NCI-H524 treated with DMSO at 0.1 percent for 48 hours (cell line): ENCODE measurements at places on chromosomes 5 and 9.

DNA sequence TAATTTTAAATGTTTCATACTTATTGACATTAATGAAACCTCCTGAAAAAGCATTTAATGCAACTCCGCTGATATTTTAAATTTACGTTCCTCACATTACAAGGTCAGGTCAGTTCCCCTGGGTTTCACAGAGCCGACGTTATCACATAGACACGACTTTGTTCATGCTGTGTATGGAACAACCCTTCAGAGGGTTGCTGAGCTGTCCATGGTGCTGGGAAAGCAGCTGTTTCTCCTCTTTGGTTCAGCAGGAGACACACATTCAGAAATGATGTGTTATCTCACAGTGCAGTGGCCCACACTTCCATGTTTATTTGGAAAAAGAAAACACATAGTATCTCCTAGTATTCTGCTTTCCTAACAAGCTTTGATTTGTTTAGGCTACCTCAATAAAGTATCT lies 53.5 kb downstream of the PPP2R2B start:
- DNase-seq = no peak

- no peak for DNase-seq
Measured at GRCh38 chr9:96047741-96048103, 172.2 kb downstream of the ERCC6L2 start.

DNA sequence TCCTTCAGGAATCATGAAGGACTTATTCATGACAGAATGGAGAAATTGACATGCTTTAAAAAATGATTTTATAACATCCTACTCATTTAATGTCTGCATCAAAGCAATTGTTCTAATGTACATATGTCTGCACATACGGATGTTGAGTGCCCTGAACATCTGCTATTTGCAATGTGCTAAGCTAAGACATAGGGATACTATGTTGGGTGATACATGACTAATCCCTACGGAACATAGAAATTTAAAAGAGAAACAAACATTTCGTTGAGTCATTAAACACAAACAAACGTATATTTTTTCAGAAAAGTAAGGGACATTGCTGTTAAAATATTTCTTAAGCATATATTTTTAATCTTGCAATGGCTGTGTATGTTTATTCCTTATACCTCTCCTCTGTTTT lies 686.5 kb upstream of the ADAMTS16 start:
- peak; percentile 71 for DNase-seq

DNA sequence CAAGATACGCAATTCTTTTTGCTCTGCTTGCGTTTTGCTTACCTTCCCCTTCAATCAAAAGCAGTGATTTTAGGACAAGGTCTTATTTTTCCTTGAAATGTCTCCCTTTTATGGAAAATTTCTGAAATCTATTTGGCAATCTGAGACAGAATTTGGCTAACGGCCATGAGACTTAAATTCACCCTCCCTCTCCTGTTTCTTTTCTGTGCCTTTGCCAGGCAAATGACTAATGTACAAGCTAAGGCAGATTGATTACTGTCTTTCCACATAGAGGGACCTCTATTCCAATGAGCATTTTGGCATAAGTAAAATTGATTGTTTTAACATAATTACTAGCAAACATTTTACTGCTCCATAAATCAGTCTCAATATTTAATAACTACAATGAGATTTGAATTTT lies 31.7 kb downstream of the FAM81B start:
- DNase-seq = no peak

- DNase-seq = peak; percentile 64
Measured at GRCh38 chr9:131815970-131816873, 76.3 kb upstream of the RAPGEF1 start.

DNA sequence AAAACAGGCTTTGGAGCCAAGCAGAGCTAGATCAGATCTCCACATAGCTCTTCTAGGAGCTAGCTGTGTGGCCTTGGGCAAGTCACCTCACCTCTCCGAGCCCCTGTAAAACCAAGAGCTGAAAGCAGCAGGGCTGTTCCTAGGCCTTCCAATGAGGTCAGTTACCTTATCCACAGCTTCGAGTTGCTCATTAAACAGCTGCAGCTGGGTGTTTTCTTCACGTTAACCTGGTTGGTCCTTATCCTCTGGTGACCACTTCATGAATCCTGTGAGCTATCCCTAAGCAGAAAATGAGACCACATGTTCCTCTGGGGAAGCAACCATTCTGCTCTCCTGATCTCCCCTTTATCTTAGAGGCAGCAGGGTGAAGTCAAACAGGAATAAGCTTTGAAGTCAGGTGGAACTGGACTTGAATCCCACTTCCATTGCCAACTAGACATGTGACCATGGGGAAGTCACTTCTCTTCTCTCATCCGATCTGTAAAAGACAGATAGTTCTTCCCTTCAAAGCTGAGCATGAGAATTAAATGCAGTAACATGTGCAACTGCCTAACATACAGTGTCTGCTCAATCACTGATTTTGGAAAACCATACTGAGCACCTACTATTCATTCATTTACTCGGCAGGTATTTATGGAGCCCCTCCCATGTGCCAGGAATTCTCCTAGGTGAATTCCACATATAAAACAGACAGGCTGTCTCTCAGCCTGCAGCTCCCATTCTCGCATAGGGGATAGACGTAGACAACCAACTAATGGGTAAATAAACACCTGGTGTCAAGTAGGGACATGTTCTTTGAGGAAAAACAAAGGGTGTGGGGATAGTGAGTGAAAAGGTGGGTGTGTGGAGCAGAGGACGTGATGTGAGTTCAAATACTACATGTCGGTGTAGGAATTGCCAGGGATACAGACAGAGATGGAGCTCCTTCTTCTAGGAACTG lies 111.7 kb upstream of the BOD1 start:
- DNase-seq = no peak

DNA sequence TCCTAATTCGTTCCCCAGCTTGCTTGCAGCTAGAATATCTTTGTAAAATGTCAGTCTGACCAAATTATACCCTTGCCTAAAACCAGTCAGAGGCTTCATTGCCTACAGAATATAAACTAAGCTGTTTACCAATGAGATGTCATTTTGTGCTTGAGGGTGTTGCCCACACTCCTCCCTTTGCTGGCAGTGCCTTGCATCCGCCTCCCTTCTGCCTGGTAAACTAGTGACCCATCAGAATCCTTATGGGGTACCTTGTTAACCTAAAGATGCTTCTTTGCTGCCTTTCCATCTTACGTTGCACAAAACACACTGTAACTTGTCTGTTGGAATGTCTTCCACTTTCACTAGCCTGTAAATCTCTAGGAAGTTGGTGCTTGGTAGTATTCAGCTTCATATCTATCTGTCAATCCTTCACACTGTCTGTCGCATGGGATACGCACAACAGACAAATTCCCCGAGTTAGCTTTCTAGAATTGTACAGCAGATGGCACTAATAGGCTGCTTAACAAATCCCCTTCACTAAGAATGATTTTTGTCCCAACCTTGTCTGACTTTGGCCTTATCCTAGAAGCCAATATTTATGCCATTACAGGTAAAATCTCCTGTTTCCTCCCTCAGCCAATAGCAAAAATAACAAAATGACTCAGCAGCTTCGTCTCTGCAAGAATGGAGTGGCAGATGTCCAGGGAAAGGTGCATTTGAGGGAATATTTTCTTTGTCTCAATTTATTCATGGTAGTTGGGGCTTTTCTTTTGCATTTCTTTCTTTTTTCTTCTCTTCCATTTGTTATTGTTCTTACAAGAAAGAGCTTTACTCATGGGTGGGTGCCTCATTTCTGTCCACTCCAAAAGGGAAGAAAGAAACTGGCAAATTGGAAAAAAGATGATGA lies 3.0 kb downstream of the NUDT2 start:
- DNase-seq = no peak

GRCh38 chr9:31702957-31703356 lies 681.5 kb upstream of the ACO1 start:
- DNase-seq = no peak
